ENCODE measurements at places on chromosomes 6 and 20.

- no peak for DNase-seq
Observed at GRCh38 chr20:23868321-23868720, 11.2 kb downstream of the CST5 start.

DNA sequence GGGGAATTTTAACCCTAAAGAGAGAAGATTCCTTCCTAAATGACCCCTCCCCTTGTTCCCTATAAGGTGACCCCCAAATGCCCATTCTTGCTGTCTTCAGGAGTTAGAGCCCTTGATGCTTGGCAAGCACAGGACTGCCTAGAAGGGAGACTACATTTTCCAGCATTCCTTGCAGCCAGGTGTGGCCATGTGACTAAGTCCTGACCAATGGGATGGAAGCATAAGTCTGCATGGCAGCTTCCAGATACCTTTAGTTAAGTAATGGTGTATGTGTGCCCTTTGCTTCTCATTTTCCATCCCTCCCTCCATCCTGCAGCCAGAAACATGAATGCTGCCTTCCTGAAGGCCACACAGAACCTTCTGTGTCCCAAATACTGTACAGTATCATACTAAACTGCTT is 5.5 kb downstream of the BFSP1 start:
- no peak for DNase-seq

DNA sequence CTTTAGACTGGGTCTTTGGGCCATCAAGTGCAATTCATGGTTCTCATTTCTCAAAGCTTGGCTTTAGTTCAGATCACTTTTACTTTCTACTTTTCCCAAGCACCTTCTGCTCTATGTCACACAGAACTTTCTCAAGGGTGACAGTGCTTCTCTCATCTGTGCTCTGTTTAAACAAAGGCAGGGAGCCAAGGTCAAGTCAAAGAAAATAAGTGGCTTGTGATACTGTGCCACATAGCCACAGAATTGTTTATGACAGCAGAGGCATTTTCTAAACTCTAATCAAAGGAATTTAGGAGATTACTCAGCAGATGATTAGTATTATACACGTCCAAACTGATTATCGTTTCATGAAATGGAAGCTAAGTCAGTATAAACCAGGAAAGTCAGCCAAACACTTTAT is 348.0 kb downstream of the HDGFL1 start:
- DNase-seq, result no peak

DNA sequence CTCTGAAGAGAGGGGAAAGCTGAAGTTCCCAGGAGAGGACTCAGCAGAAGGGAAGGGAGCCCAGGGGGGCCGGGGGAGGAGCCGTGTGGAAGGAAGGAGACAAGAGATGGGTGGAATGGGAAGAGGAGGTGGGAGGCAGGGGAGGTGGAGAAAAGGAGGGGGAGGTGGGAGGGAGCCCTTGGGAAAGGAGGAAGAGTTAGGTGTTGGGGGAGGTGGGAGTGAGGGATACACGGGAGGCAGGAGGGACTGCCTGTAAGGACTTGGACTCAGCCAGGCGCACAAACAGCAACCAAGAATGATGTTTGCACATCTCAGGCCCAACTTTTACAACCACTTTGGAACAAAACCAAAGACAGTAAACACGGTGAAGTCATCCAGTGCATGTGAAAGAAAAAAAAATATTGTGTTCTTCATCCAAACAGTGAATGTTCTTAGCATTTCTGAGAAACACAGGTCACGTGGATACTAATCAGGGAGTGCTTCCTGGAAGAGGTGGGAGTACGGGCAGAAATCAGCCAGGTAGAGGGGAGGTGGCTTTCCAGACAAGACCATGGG is 17.4 kb upstream of the LSM14B start:
- DNase-seq, result no peak

- no peak for DNase-seq
Observed at GRCh38 chr6:160919723-160920440, 71.7 kb upstream of the MAP3K4 start.

GRCh38 chr6:28303570-28303969 is 22.2 kb downstream of the PGBD1 start:
- DNase-seq, result no peak

DNA sequence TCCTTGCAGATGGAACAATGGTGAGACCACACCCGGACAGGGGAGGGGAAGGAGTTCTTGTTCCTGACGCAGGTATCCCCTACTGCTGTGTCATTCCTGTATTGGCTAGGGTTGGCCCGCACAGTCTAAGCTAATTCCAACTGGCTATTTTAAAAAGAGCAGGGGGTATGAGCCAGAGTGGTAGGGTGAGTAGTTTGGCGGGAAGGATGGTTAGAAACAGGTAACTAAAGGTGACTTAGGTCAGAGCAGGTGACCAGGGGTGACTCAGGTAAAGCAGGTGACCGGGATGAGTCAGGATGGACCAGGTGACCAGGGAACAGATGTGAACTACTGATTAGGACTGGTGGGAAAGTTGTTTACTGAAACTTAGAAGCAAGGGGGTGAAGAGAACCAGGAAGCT is 58.0 kb downstream of the ZNF292 start:
- no peak for DNase-seq

DNA sequence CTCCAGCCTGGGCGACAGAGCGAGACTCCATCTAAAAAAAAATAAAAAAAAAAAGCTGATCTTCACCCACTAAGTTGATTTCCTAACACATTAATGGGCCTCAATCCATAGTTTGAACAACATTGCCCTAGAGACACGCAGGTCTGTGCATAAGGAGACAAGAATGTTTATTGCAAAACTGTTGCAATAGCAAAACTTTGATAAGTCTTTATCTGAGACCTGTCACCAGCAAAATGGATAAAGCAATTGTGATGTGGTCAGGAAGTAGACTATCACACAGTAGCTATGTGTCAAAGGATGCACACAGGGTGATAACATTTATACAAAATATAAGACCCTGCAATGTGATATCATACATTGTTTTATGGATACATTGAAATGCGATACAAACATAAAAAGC is 4.2 kb upstream of the ITPR3 start:
- DNase-seq, result no peak

- DNase-seq, result no peak
Observed at GRCh38 chr20:43241057-43241702, 51.5 kb upstream of the PTPRT start.

- no peak for DNase-seq
Observed at GRCh38 chr20:34817072-34817471, 8.4 kb downstream of the NCOA6 start.

DNA sequence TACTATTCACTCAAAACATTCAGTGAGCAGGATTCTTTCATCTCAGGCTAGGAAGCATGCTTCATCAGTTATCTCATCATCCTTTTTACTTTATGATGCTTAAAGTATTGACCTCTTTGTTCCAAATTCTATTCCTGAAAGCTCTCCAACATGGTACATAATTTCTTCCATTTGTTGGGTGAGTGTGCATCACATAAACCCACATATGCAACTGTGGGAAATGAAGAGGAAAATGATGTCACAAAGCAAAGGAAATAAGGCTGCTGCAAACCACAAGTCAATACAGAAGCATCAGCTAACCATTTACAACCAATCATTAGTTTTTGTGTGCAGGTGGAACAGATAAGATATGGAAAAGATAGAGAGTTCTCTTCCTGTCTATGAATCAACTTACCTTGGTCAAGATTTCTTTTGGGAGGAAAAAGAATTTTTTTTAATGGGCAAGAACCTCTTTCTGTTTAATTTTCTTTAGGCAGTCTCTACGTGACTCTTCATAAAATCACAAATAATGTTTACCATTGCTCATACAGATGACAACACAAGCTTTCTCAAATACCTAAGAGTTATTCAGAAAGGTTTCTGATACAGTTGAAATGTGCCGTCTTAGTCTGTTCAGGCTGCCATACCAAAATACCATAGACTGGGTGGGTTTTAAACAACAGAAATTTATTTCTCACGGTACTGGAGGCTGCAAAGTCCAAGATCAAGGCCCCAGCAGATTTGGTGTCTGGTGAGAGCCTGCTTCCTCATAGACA is 259.9 kb downstream of the ADGRG6 start:
- peak; percentile 22 for DNase-seq

- DNase-seq, result no peak
Observed at GRCh38 chr6:122035173-122035572, 364.3 kb upstream of the HSF2 start.

DNA sequence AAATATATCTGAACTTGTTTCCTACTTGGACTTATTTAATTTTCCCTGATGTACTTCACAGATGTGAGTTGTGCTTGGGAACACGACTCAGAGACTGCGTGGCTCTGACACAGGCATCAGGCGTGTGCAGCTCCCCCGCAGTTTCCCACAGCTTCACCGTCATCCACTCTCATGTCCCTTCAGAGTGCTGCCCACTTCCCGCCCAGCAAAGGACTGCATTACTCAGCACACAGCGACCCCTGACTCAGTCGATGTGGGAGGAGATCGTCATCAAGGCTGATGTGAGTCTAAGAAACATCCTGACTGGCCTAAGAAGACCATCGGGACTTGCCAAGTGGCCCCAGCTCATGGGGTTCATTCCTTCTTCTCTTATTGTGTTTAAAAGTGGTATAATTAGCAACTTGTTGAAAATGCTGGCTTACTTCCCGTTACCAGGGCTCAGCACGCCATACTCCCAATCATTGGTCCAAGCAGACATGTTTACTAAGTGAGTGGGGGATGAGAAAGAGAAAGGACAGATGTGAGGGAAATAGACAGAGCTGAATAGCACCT is 539.4 kb upstream of the JARID2 start:
- no peak for DNase-seq

DNA sequence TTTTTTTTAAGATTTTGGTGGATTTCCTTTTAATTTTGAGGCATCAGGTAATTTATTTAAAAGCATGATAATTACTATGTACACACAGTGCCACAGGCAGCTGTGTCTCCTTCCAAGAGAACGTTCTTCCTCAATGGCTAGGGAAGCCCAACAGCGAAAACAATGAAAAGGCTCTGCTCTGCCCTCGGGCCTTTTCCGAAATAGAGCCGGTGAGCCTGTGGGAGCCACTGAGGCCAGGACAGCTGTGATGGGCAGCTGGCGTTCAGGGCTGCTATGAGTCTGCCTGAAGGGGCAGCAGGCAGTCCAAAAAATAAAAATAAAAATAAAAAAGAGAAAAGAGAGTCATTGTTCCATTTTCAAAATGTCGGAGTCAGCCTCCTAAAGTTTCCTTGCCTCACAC is 443.8 kb downstream of the KIF16B start:
- DNase-seq, result no peak

- DNase-seq, result no peak
Observed at GRCh38 chr6:28747631-28748157, 176.1 kb downstream of the TRIM27 start.

DNA sequence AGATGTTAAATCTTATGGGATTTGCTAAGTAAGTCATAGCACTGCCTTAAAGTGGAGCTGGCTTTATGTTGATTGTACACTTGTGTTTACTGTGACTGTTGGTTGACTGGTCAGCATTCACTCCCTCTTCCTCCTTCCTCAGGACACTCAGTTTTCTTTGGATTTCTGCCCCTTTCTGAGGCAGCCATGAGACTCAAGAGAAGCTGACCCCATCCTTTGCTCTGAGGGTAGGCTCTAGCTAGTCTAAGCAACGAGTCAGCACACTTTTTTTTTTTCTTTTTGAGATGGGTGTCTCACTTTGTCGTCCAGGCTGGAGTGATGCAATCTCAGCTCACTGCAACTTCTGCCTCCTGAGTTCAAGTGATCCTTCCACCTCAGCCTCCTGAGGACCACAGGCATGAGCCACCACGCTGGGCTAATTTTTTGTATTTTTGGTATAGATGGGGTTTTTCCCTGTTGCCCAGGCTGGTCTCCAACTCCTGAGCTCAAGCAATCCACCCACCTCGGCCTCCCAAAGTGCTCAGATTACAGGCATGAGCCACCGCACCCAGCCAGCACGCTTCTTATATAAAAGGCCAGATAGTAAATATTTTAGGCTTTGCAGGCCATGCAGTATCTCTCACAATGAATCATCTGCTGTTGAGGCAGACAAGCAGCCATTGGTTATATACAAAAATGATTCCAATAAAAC is 191.4 kb downstream of the NFATC2 start:
- DNase-seq, result no peak

DNA sequence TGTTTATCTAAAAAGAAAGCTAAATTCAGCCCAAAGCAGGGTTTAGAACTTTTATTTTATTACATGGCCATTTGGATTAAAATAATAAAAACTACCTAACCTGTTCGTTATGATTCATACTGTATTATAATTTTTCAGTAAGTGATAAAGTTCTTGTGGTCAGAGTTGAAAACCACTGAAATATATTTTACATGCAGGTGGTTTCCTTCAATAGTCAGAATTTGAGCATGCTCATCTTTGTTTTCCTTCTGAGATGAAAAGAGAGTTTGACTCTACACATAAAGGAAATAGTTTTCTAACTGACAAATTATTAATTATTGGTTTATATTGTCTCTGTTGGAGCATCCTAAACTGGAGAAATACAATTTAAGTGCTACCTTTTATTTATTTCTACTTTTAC is 114.0 kb upstream of the FKBP1C start:
- no peak for DNase-seq

- no peak for DNase-seq
Observed at GRCh38 chr20:21601799-21602198, 87.9 kb upstream of the NKX2-2 start.

DNA sequence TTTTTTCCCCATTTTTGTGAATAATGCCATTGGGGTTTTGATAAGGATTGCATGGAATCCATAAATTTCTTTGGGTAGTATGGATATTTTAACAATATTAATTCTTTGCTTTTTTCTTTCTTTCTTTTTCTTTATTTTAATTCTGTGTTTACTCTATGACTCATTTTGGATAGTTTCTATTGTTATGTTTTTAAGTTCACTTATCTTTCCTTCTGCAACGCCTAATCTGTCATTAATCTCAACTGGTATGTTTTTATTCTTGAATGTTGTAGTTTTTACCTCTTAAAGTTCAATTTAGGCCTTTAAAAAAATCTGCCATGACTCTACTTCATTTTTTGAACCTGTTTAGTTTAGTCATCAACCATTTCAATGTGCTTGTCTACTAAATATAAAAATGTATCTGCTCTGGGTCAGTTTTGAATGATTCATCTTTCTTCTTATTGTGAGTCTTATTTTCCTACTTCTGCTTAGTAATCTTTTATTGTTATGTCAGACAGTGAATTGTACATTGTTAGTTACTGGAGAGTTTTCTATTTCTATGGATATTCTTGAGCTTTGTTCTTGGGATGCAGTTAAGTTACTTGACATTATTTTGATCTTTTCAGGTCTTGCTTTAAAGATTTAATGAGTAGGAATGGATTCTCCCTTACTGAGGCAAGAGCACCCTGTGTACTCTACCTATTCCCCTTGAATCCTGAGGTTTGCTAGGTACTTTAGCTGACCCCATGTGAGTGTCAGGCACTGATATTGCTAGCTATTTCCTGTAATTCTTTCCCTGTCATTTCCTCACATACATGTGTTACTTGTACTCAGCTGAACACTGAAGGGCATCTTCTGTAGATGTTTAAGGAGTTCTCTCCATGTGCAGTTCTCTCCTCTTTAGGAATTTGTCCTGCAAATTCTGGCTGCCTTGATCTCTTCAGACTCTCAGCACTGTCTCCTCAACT is 104.2 kb downstream of the TFAP2B start:
- no peak for DNase-seq

GRCh38 chr6:150145427-150145826 is 2.6 kb downstream of the PPP1R14C start:
- no peak for DNase-seq

All from stimulated activated naive CD4-positive, alpha-beta T cell (primary cell).